Activated CD4-positive, alpha-beta T cell treated with anti-CD3 and anti-CD28 coated beads for 36 hours (primary cell): ENCODE measurements at places on chromosomes 11 and 22.

DNA sequence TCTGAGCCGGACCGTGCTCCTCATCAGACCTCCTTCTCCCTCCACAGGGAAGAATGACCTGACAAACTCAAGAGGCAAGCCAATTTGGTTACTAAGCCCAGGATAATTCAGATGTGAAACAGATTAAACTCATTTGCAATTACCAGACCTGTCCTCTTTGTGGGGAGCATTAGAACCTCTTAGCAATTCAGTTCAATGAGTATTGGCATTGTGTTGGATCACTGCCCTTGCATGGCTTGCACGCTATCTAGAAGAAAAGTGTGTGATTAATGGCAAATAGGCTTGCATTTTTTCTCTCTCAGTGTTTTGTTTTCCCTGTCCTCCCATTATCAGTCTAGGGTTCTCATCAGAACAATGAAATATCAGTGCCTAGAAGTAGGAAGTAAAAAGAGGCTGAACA lies 365.6 kb downstream of the OPCML start:
- H3K4me1 ChIP-seq: no peaks in the 10 kb centered on the region
- DNase-seq: no peak
- H3K27ac ChIP-seq: no peak overlapping the region
- no peaks in the 10 kb centered on the region for H3K36me3 ChIP-seq
- H3K27me3 ChIP-seq: peaks cover 10% of the 10 kb centered on the region

DNA sequence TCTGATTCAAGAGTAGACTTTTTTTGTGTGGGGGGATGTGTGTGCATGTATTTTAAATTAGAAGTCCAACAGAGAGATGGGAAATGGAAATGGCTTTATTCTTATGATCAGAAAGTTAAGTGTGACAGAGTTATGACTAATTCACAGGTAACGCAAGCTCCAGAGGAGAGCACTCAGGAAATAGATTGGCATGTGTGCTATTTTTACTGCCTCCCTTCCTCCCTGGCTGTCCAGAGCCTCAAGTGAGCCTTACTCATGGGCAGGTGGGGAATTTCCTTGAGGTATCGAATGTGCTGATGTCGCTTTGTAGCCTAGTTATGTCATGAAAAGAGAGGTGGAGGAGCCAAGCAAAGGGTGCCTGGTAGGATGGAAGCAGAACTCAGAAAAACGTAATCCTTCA lies 70.3 kb upstream of the BDNF start:
- no peak for DNase-seq
- H3K4me1 ChIP-seq: no peaks in the 10 kb centered on the region
- H3K27ac ChIP-seq: no peak overlapping the region
- H3K4me3 ChIP-seq: no peak overlapping the region

DNA sequence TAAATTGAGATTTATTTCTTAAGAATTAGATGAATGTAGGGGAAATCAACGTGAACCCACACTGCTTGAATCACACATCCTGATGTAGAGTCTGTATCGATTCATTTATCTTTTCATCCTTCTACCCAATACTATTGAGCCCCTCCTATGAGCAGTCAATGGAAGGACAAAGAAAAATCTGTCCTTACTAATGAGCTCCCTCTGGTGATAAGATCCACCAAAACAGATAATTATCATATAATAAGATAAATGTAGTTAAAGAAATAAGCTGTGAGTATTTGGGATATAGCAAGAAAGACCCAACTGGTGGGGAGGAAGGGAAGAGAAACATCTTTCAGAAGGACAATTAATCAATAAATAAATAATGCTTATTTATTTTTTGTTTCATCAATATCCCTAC lies 385.1 kb upstream of the CCDC90B start:
- H3K4me3 ChIP-seq: no peak overlapping the region
- DNase-seq: no peak
- no peaks in the 10 kb centered on the region for H3K36me3 ChIP-seq
- H3K27me3 ChIP-seq: no peaks in the 10 kb centered on the region
- no peak overlapping the region for H3K27ac ChIP-seq

- DNase-seq: no peak
- no peaks in the 10 kb centered on the region for H3K4me1 ChIP-seq
- H3K36me3 ChIP-seq: no peaks in the 10 kb centered on the region
These were observed 23.9 kb downstream of the MRGPRX4 start for GRCh38 chr11:18196532-18196931.

- DNase-seq: no peak
- no peaks in the 10 kb centered on the region for H3K36me3 ChIP-seq
- peaks cover 3% of the 10 kb centered on the region for H3K4me1 ChIP-seq
- H3K27me3 ChIP-seq: peaks cover 21% of the 10 kb centered on the region
- no peak overlapping the region for H3K27ac ChIP-seq
- H3K4me3 ChIP-seq: no peak overlapping the region
These were observed 38.4 kb upstream of the PRSS23 start for GRCh38 chr11:86761978-86762377.

GRCh38 chr22:47814474-47814873 lies 1052.0 kb downstream of the TBC1D22A start:
- DNase-seq: no peak
- peaks cover 9% of the 10 kb centered on the region for H3K27me3 ChIP-seq
- H3K36me3 ChIP-seq: no peaks in the 10 kb centered on the region
- no peak overlapping the region for H3K4me3 ChIP-seq
- no peaks in the 10 kb centered on the region for H3K4me1 ChIP-seq

DNA sequence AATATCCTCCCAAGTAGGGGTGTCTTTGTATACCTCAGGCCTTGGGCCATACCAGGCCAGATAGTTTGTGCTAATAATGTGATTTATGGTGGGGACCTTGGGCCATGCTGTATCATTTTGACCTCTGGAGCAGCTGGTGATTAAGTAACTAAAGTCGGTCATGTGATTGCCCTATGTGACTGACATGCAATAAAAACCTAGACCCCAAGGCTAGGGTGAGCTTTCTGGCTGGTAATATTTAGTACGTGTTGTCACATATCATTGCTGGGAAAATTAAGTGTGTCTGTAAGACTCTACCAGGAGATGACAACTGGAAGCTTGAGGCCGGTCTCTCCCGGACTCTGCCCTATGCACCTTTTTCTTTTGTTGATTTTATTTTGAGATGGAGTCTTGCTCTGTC lies 12.6 kb upstream of the TFIP11 start:
- H3K4me1 ChIP-seq: no peaks in the 10 kb centered on the region
- peaks cover 10% of the 10 kb centered on the region for H3K36me3 ChIP-seq
- no peak overlapping the region for H3K27ac ChIP-seq
- no peaks in the 10 kb centered on the region for H3K27me3 ChIP-seq
- no peak for DNase-seq

GRCh38 chr11:31967404-31968130 lies 123.3 kb upstream of the RCN1 start:
- H3K4me3 ChIP-seq: no peak overlapping the region
- peaks cover 7% of the 10 kb centered on the region for H3K27me3 ChIP-seq
- no peak overlapping the region for H3K27ac ChIP-seq
- H3K4me1 ChIP-seq: no peaks in the 10 kb centered on the region
- no peak for DNase-seq

DNA sequence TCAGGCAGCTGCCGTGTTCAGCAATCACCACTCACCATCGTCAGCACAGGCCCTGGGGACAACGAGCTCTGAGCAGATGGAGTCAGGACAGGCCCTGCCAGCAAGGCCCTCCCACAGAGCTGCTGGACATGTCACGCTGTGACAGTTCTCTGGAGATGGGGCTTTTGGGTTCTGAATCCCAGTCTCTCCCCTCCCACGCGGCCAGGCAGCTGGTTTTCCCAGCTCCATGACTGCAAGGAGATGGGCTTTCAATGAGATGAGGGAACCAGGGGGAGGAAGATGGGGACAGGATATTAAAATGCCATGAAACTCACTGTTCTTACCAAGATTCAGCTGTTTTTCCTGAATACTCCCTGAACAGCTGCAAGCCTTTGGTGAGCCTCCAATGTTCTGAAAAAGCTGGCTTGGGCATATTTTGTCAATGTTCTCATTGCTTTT lies 305.9 kb downstream of the BRD1 start:
- no peaks in the 10 kb centered on the region for H3K4me1 ChIP-seq
- H3K4me3 ChIP-seq: no peak overlapping the region
- H3K27me3 ChIP-seq: no peaks in the 10 kb centered on the region
- no peak overlapping the region for H3K27ac ChIP-seq
- H3K36me3 ChIP-seq: peaks cover 4% of the 10 kb centered on the region

- H3K27me3 ChIP-seq: peaks cover 32% of the 10 kb centered on the region
- peaks cover 3% of the 10 kb centered on the region for H3K4me1 ChIP-seq
- H3K36me3 ChIP-seq: no peaks in the 10 kb centered on the region
- H3K4me3 ChIP-seq: no peak overlapping the region
- DNase-seq: no peak
These were observed 4.8 kb downstream of the P4HA3 start for GRCh38 chr11:74306435-74307175.

DNA sequence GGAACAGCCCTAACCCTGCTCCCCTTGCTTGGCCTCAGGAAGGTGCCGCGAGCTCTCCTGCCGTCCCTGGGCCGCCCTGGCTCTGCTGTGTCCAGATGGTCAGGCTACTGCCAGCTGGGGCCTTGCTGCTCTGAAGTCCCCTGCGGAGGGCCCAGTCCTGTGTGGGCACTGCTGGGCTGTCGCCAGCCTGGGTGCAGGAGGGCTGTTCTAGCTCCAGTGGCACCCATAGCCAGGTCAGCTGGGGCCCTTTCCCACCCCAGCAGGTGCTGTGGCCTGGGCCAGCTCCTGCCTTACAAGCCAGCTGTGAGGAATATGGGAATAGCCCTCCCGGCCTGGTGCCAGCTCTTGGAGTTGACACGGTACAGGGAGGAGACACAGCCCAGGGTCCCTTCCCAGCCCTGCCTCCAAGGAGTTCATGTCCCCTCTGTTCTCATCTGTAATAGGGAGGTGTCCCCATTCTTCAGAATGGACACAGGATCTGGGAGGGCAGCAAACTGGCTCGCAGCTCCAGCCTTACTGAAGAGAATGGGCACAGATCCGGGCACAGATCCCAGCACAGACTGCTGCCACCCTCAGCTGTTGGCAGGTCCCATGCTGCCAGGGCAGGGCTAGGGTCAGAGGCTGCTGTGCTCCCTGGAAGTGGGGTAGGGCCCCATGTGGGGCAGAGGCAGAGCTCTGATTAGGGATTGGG lies 3.9 kb downstream of the DERL3 start:
- DNase-seq: no peak
- no peak overlapping the region for H3K4me3 ChIP-seq
- no peak overlapping the region for H3K27ac ChIP-seq

GRCh38 chr22:24400034-24400725 lies 27.2 kb upstream of the ADORA2A start:
- H3K4me3 ChIP-seq: no peak overlapping the region
- peaks cover 27% of the 10 kb centered on the region for H3K36me3 ChIP-seq
- no peak overlapping the region for H3K27ac ChIP-seq
- no peak for DNase-seq

DNA sequence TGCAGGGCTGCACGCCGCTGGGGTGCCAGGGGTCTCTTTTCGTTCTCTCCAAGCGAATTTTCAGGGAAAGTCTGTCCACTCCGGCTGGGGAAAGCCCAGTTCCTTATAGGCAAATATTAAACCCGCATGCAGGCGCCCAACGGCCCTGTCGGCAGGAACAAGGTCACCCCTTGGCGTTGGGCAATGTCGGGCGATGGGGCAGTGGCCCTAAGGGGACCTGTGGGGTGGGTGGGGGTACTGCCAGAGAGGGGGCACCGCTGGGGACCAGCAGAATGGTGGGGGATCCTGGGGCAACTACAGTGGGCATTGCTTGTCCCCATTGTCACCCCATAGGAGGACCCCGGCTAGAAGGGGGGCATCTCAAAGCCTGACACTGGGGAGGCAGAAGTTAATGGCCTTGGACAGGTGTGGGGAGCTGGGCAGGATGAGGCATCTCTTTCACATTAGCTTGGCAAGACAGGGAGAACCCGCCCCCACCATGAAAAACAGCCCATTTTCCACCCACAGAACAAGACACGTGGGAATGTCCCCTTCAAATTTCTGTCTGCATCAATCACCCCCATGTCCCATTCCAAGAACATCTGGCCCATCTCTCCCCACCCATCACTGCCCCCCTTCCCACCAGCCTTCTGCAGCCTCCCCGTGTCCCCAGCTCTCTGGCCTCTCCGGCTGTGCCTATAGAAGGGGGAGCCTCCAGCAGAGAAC lies 5.5 kb upstream of the IGF2 start:
- H3K4me3 ChIP-seq: no peak overlapping the region
- no peak for DNase-seq
- H3K27me3 ChIP-seq: peaks cover 68% of the 10 kb centered on the region
- no peaks in the 10 kb centered on the region for H3K36me3 ChIP-seq

- H3K27me3 ChIP-seq: peaks cover 4% of the 10 kb centered on the region
- no peak overlapping the region for H3K27ac ChIP-seq
These were observed 1505.6 kb downstream of the BRD1 start for GRCh38 chr22:48321986-48322545.

GRCh38 chr22:38171927-38172831 lies 9.5 kb downstream of the PLA2G6 start:
- H3K4me1 ChIP-seq: peaks cover 14% of the 10 kb centered on the region
- no peak overlapping the region for H3K4me3 ChIP-seq
- H3K27me3 ChIP-seq: no peaks in the 10 kb centered on the region

DNA sequence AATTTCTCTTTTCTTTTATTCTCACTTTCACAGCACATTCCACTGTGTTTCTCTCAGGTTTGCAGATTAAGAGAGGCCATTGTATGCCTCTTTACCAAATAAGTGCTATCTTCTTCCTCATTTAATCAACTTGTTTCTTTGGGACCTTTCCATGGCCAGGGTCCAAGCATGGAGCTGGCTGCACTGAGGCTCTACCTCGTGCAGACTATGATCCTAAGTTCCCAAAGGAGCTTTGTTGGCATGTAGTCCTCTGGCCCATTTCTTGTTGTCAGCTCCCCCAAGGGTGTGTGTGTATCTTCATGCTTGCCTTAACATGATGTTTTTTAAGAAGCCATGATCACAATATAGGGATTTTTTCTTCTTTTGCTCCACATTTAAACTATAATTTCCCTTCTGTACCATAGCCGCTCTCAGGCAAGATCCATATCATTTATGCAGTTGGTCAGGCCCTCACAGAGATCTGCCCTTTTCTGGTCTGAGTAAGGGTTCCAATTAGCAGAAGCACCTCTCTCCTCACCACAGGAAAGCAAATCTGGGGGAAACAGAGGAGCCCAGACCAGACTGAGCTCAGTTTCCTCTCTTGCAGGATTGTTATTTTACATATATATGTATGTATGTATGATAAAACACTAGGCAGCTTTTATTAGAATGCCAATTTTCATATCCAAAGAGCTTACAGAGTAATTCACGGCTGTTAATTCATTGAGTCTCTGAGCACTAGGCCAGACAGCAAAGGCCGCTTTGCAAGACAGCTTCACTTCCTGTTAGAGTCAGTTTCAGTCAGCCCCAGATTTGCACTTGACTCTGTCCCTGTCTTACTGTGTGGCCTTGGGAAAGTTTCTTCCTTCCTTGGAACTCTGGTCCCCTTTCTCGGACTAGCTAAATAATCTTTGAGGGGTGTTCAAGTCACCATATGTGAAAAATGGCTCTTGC lies 34.3 kb downstream of the CYB5R2 start:
- DNase-seq: no peak
- H3K4me3 ChIP-seq: no peak overlapping the region
- H3K27ac ChIP-seq: no peak overlapping the region
- H3K27me3 ChIP-seq: no peaks in the 10 kb centered on the region
- H3K4me1 ChIP-seq: no peaks in the 10 kb centered on the region
